ENCODE measurements at places on chromosomes 7 and 10. TPM values are rescaled to one million over a fixed set of nuclear protein-coding genes. Genes with fewer than 3 reads are reported as not detected.

The KIF11 gene
- total RNA-seq: 14.2 TPM

DNA sequence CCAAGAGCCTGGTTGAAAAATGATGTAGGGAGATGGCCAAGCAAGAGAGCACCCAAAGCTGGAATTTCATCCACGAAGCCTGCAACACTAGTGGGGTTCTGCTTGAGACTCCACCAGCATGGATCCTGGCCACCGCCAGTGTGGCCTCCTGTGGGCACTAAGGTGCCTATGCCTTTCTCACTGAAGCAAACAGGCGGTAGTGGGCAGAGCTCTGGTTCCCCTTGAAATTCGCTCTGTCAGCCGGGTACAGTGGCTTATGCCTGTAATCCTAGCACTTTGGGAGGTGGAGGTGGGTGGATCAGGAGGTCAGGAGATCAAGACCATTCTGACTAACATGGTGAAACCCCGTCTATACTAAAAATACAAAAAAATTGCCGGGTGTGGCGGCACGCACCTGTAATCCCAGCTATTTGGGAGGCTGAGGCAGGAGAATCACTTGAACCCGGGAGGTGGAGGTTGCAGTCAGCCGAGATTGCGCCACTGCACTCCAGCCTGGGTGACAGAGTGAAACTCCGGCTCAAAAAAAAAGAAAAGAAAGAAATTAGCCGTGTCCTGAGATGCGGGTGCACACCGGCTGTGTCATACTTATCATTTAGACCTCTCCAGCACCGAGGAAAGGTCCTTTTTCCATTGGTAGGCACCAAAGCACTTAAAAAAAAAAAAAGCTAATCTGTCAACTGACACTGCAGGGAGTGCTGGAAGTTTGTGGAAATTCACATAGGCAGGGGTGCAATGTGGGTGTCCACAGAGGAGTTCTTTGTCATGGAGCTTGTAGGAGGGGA is 28.3 kb downstream of the CCM2 start:
- peaks cover 31% of the 10 kb centered on the region for H3K36me3 ChIP-seq
- H3K27me3 ChIP-seq: no peaks in the 10 kb centered on the region
- peaks cover 43% of the 10 kb centered on the region for H3K4me1 ChIP-seq
- no peak overlapping the region for H3K4me3 ChIP-seq

DNA sequence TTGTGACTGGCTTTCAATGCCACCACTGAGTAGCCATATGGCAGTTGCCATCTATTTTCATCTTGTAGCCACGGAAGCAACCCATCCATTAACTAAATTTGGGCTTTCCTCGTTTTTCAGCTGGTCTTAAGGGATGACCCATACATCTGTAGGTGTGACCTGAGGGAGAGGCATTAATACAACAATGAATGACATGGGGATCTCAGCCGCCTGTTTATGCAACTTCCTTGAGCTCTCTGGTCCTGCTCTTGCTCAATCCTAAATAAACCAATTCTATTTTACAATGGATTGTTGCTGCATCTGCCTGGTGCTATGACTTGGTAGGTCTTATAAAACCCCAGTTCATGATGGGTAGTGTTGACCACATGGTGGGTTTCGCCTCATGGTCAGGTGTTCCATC is 21.9 kb upstream of the ADAM22 start:
- no peaks in the 10 kb centered on the region for H3K4me1 ChIP-seq
- H3K27ac ChIP-seq: no peak overlapping the region
- no peaks in the 10 kb centered on the region for H3K27me3 ChIP-seq
- peaks cover 5% of the 10 kb centered on the region for H3K36me3 ChIP-seq
- H3K4me3 ChIP-seq: no peak overlapping the region

GRCh38 chr7:107291434-107291833 is 122.6 kb downstream of the HBP1 start:
- peaks cover 4% of the 10 kb centered on the region for H3K36me3 ChIP-seq
- DNase-seq: no peak
- no peak overlapping the region for H3K27ac ChIP-seq
- H3K27me3 ChIP-seq: no peaks in the 10 kb centered on the region
- H3K4me1 ChIP-seq: no peaks in the 10 kb centered on the region
- H3K4me3 ChIP-seq: no peak overlapping the region
